Coronary artery (tissue), 2 donors: ENCODE measurements at places on chromosomes 5 and 9.

DNA sequence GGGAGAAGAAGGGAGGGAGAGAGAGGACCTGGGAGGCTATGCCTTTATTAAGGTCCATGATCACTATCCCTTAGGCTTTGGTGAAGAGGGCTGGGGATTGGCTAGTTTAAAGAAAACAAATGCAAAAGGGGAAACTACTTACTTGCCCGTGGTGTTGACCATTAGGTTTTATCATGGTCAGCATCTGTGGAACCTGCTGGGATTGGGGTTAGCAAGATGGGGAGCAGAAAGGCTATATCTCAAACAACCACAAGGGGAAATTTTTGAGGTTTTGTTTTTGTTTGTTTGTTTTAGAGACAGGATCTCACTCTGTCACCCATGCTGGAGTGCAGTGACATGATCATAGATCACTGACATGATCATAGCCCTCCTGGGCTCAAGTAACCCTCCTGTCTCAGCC lies 9.0 kb upstream of the RAD23B start:
- no peak for DNase-seq

GRCh38 chr5:9653811-9654210 lies 23.7 kb upstream of the TAS2R1 start:
- no peak for DNase-seq

GRCh38 chr5:87361536-87362213 lies 51.1 kb downstream of the CCNH start:
- DNase-seq = no peak

DNA sequence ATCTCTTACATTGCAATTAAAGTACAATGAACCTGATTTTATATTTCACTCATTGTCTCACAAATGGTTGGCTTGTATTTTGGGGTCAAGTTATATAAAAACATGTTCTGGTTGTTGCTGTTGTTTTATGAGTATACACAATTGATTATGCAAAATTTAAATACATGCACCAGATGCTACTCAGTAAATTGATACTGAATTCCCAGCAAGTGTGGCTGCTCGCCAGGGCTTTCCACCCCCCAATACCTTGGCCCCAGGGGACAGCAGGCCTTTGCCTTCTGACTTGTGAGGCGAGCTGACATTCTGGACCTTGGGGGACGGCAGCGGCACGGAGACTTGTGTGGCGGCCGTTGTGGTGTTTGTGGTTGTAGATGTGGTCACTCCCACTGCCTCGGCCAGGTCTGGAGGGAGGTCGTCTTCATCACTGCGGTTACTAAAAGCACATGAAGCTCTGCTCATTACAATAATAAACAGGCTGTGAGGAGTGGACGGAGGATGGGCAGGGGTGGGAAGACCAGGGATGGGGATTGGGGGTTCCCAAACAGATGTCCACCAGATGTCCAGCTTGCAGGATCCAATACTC lies 27.0 kb upstream of the FRRS1L start:
- DNase-seq = no peak

DNA sequence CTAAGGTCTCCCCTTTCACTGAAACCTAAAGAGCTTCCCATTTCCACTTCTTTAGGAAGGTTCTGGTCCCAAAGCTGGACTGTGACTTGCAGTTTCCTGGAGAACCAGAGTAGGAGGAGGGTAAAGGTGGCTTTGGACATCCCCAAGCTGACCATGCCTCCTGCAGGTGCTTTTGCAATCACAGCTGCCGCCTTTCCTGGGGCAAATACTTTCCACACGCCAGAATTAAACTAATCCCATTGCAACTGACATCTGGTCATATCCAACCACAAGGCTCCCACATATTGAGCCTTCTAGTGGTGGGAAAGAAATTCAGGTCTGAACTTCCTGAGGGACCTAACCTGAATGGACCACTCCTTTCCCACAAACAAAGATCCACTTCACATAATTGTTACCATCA lies 92.7 kb downstream of the NRG2 start:
- DNase-seq = no peak

DNA sequence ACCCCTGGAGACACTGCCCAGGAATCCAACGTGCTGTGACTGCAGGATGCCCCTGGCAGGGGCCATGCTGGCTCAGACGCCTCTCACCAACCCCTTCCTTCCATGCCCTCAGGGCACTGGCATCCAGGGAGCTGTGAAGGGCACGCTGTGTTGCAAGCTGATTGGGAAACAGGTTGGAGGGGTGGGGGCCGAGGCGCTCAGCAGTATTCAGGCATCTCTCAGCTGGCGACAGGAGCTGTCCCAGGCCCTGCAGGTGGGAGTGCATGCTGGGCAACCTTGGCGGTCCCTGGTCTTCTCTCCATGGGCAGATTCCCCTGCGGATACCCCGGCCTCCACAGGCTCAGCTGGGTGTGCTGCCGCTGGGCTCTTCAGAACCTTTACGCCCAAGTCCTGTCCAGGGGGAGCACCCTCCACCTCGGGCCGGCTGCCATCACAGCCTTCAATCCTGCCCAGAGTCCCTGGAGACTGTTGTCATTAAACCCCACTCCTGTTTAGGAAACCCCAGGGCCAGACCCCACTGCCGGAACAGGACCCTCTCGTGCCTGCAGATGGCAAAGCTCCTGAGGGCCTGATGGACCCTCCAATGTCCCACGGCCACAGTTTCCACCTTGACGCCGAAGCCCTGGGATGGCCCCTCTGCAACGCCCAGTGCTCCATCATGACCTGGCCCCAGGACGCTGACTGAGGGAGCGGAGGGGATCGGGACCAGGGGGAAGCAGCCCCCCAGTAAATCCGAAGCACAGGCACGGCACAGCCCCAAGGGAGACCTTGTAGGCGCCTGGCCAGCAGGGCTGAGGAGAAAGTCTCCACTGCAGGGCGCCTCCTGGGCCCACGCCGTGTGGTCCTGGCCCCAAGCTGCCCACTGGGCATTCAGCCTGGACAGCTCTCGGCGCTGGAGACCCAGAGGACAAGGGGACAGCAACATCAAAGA lies 9.3 kb downstream of the TPPP start:
- peak; percentile 72 for DNase-seq

GRCh38 chr5:151150471-151151262 lies 6.9 kb downstream of the ANXA6 start:
- DNase-seq = no peak

GRCh38 chr9:111427186-111427585 lies 57.0 kb downstream of the ECPAS start:
- no peak for DNase-seq

DNA sequence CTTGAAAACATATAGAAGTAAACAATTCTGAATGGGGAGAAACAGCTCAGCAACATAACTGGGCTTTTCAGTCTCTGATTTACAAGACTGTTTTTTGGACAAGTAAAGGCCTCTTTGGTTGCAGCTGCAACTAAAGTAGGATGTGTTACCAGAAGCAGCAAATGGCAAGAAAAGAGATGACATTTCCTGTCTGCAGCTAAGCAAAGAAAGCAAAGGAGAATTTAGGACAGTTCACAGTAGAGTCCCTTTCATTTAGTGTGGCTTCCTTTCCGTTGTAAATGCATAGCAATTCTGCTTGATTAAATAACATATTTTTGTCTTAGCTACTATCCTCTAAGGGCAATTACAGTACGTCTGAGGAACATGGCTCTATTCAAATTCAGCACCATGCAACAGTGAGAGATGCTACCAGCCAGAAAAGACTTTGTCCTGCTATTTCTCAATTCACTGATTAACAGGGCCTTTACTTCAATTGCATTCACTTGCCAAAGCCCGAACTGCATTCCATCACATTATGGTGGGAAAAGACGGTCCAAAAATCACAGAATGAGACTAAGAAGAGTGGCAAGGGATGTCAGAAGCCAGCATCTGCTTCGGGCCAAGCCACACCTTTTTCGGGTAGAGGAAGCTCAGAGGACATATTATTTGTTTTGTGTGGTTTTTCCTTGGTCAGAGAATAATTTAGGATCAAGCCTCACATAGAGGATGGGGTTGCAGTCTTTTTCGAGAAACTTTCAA lies 107.7 kb downstream of the SEMA6A start:
- DNase-seq = no peak

GRCh38 chr9:138045541-138046490 lies 168.2 kb downstream of the CACNA1B start:
- peak; percentile 69 for DNase-seq

DNA sequence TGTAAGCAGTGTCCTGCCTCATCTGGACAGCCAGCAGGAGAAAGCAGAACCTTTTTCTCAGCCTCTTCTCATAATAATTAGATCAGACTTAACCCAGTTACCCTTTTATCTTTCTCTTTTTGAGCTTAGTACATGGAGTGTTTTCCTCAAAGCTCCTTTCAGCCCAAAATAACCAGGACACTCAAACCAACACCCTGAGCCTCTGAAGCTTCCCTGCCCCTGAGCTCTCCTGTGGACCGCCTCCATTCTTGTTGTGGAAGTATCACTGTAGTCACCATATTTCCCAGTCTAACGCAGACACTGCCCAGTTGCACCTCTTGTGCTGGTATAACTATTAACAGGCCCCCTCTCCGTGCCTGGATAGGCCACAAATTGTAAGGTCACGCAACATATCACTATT lies 53.8 kb upstream of the ZNF622 start:
- no peak for DNase-seq

GRCh38 chr5:5419291-5420210 lies 2.9 kb upstream of the ICE1 start:
- DNase-seq = no peak

- no peak for DNase-seq
Observed at GRCh38 chr9:5025416-5025815, 40.3 kb downstream of the JAK2 start.

- DNase-seq = no peak
Observed at GRCh38 chr5:146515473-146516150, 378 bp downstream of the GPR151 start.

DNA sequence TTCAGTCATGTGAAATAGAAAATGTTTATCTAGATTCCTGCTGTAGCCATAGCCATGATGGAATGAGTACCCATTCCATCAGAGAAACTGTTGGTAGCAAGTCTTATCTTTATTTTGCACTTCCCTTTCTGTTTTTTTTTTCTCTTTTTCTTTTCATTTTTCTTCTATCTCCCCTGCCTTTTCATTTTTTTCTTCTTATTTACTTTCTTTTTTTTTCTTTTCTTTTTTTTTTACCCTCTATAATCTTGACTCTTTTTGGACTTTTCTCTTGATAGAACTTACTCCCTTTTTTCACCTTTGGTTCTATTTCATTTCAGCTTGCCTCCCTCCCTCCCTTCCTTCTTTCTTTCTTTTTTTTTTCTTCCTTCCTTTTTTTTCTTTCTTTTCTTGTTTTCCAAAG lies 15.4 kb downstream of the SLC25A46 start:
- no peak for DNase-seq

GRCh38 chr5:87195104-87195591 lies 72.5 kb upstream of the RASA1 start:
- DNase-seq = no peak

- DNase-seq = no peak
Observed at GRCh38 chr5:180471866-180472265, 22.3 kb upstream of the CNOT6 start.

GRCh38 chr5:110054240-110054639 lies 364.5 kb downstream of the MAN2A1 start:
- no peak for DNase-seq

DNA sequence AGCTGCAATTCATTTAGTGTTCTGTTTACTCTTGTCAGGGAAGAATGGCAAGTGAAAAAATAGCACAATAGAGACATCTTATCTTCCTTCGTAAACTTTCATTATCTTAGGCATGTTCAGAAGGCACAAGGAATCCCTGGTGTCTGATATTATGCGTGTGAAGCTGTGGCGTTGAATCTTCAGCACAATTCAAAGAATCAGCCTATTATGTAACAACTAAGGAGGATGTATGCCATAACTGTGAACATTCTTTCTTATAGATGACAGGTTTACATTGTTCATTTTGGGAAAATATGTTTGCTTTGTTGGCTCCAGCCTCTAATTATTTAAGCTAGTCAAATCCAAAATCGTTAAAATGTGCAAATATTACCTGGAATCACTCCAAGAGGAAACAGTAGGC lies 446.1 kb downstream of the ANXA1 start:
- no peak for DNase-seq

GRCh38 chr5:113435575-113435974 lies 786 bp upstream of the TSSK1B start:
- no peak for DNase-seq

DNA sequence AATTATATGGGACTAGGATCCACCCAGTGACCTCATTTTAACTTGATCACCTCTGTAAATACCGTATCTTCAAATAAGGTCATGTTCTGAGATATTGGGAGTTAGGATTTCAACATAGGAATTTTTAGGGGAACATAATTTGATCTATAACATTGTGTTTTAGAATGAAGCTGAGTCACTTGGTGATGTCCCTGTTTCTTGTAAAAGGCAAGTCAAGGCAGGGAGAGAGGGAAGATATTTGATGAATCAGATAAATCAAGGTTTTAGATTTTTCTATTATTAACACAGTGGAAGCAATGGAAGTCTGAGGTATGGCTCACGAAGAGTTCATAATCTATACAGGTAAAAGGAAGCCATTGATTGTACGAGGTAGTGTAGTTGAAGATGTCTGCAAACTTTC lies 11.8 kb upstream of the GPR151 start:
- DNase-seq = no peak

DNA sequence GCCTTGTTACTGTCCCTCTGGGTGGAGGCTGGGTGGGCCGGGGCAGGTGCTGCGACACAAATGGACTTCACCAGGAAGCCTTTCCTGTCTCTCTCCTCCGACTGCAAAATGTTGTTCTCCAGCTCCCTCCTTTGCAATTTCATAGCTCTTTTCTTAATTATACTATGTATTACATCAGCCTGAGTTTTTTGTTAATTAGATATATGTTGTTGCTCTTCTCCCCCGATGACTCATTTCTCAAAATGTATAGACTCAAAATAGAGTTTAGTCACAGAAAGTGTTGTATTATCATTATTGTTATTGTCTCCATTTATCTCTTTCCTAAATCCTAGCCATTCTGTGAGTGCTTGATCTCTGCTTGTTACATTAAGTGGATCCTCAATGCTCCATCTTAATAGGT lies 122.4 kb upstream of the OSMR start:
- no peak for DNase-seq
